ENCODE measurements at places on chromosomes 2 and 18.
A peak's percentile ranks its signal among the peaks of the same experiment; 100 is the strongest.

DNA sequence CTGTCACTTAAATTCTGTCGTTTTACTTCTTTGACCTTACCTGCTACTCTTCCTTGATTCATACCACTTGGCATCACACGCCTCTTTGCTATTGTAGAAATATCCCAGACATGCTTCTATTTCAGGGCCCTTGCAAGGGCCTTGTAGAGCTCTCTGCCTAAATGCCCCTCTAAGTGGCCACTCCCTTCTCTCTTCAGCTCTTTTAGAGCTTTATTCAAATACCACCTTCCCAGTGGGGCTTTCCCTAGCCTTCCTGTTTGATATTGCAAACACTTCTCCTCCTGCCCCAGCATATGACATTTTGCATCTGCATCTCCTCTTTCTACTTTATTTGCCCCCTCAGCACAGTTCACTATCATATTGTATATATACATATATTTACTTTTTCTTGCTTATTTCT is 54.0 kb downstream of the PELI1 start:
- no peak for DNase-seq

DNA sequence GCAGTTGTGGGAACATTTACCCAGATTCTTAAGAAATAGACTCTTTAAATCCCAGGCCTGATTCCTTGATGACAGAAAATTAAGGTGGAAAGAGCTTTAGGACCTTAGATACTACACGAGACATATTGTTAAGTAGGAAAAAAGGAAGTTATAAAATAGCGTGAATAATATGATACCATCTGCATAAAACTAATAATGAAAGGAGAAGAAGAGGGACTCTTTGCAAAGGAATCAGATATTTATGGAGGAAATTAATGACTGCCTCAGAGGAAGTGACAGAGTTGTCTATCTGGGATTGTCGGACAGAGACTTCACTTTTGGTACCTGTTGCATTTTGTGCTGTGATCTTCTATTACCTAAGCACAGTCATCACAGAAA is 20.8 kb downstream of the APCDD1 start:
- DNase-seq, result no peak

DNA sequence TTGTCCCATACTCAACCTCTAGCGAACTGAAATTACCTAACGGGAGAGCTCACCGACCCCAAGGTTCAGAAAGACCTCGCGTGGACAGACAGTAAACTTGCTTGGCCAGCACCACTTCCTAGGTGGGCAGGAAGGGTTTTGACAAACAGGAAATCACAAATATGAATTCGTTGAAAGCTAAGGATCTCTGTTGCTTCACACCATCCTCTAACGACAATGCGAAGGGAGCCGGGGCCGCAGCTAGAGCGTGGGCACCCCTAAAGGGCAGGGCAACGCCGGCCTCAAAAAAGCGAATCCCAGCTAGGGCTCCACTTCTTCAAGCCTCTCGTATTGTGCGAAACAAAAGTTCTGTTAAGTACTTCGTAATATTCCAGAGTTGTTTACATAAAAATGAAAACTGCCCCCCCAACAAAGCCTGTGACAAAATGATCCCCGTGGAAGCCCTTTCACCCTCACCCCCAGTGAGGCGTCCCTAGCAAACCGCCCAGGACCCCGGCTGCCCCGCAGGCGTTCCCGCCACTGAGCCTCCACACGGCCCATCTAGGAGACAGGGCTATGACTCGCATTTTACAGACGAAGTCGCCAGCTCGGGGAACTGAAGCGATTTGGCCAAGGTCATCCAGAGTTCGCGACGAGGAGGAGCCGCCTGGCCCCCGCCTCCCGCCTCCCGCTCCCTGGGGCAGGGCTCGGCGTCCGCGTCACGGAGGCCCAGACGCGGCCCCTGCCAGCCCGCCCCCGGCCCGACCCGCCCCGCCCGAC is 548 bp downstream of the KANSL3 start:
- peak; percentile 76 for DNase-seq

DNA sequence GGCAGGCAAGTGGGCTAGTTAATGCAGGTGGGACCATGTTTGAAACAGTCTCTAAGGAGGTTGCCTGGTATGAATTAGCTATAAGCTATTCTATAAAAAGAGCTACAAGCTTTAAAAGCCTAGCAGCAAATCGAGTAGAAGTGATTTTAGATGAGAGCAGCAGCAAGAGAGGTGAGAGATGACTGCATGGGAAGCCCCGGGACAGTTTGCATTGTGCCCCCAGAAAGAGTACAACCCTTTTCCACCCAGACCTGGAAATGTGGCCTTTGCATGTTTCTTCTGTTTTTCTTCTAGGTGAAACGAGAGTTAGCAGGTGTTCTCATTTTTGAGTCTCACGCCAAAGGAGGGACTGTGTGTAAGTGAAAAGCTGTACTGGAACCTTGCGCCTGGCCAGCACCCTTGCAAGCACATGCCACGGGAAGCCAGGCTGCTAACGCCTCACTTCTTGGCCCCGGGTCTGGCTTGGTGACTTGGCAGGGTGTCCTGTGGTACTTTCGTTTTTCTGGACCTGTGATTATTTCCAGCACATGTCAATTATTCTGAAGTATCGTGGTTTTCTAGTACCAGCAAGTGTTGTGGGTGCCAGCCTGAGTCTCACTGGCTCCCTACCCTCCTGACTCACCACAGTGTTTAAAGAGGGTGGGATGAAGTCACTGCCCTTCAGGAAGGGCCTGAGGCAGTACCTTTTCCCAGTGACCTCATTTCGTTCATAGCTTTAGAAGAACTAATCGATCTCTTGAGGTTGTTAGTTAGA is 90.3 kb upstream of the MAP3K20 start:
- DNase-seq, result no peak

DNA sequence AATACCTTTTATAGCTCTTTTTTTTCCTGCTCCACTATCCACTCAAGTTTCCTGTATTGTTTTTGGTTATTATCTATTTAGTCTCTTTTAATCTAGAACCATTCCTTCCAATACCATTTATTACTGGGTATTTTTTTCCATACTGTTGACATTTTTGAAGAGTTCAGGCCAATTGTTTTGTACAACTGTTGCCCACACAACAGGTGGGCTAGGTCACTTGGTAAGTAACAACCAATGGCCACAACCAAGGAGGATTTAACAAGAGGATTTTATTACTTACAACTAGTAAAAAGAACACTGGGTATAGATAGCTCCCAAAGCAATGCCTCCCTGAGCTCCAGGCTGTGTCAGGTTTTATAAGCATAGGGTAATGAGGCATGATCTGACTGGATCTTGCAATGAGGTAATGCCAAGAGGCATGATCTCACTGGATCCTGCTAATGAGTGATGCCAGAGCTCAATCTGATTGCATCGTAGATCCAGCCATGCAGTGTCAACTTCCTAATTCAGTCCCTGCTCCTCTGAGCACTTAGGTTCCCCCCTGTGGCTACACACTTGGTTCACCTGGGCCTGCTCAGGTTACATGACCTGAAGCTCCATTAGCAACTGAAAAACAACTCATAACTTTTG is 7.1 kb upstream of the CEP68 start:
- no peak for DNase-seq

- DNase-seq, result no peak
Measured at GRCh38 chr18:27109451-27109850, 75.7 kb downstream of the CHST9 start.

All from stimulated activated CD8-positive, alpha-beta memory T cell treated with anti-CD3 and anti-CD28 coated beads, Interleukin-4, amount 100 ng/mL, for 24 hours (primary cell).